Sigmoid colon (tissue), 7 donors: ENCODE measurements at places on chromosomes 12 and 14.
A peak's percentile ranks its signal among the peaks of the same experiment; 100 is the strongest.

DNA sequence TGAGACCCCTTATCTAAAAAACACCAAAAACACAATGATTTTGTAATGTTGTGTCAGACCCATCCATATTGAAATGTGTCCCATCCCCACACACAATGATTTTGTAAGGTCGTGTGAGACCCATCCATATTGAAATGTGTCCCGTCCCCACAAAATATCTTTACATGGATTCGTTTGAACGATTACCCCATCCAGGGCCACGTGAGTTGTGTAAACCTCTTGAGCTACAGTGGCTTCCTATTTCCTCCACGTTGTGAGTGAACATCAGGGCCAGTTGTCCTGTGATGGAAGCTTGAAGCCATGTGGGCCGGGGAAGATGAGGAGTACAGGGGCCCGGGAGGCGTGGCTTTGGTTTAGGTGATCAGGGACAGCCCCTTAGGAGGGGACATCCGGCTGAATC, 27.0 kb upstream of the ULK1 start:
- DNase-seq = no peak

DNA sequence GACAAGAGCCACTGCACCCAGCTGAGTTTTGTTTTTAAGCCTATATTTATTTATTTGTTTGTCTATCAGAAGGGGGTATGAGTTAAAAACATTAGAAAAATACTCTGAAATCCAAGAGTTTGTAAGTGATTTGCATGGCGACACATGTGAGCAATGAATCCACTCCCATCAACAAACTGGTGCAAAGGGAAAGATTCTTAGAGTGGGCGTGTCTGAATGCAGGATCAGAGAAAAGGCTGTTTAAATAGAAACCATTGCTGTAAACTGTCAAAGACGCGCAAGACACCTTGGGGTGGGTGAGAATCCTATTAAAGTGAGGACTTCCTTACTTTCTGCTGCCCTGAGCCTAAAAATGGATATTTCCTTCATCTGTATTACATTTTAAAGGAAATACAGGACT, 51.9 kb downstream of the ZFYVE26 start:
- DNase-seq = no peak

DNA sequence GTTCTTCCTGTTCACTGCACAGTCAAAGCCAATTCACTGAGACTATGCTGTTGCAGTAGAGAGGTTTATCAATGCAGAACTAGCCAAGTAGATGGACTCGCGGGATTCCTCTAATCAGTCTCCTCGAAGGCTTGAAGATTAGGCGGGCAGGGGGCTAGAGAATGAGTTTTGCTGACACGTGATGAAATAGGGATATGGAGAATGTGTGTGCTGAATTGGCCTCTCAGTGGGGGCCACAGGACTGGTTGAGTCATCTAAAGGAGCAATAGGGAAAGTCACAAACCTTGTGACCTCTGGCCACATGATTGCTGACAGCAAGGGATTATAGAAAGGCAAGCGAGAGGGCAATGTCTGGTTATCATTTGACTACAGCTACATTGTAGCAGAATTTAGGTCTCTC, 12.7 kb downstream of the MIPOL1 start:
- no peak for DNase-seq

GRCh38 chr12:21837847-21838246, 63.3 kb upstream of the KCNJ8 start:
- no peak for DNase-seq

- DNase-seq = no peak
Observed at GRCh38 chr12:71994715-71995114, 56.1 kb downstream of the TPH2 start.

DNA sequence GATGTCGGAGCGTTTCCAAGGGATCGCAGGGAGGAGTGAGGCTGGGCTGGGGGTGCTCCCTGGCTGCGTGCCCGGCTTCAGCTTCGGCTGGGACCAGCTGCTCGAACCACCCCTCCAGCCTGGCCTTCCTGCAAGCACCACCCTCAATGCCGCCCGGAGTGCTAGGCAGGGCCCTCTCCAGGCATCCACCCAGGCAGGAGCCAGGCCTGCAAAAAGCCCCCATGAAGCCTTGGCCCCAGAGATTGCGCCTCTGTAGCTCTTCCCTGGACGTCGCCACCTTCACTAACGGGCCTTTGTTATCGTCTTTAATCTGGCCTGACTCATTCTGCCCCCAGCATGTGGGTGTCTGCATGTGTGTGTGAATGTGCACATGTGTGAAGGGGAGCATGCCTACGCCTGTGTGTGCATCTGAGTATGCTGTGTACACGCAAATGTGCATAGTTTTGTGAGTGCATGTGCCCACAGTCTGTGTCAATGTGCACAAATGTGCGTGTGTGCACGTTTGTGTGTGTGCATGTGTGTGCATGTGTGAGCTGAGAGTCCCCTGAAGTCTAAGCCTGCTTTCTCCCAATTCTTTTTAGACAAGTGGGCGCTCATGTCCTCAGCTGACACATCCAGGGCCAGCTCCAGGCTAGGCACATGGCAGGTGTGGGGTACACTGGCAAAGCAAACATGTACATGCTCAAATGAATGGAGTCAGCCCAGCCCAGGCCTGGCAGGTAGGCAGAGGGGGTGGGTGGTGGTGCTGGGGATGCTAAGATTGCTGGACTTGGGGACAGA, 195.4 kb upstream of the C14orf180 start:
- DNase-seq = peak; percentile 52

GRCh38 chr12:112468046-112468445, 49.3 kb downstream of the PTPN11 start:
- DNase-seq = no peak

GRCh38 chr12:43662736-43663135, 95.9 kb downstream of the PUS7L start:
- DNase-seq = no peak

DNA sequence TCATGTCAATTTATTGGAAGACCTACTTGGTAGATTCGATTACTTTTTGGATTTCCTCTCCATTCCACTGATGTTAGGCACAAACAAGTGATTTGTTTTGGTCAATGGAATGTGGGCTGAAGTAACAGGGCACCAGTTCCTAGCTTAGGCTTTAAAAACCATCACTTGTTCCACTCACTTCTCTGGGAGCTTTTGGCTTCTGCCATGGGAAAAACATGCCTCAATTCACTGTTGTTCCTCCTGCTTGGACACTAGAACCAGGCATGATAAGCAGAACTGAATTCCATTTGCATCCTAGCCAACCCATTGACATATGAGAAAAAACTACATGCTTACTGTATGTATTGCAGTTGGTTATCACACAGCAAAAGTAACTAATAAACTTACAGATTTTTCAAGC, 47.8 kb downstream of the LLPH start:
- DNase-seq = no peak

DNA sequence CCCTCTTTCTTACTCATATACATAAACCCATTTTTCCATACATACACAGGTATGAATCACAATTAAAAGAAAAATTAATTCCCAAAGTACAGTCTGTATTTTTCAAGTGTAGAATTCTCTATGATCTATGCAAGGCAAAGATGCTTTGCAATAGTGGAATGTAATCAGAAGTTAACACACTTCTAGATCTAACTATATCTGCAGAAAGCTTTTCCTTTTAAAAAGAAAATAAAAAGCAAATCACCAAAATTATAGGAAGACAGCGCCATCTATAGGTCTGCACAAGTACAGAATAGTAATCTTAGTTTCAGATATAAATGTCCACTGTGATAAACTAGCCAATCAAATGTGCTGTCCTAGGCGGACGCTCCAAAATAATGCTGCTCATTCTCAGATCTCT, 22.0 kb downstream of the SLC25A21 start:
- no peak for DNase-seq

- no peak for DNase-seq
Observed at GRCh38 chr12:64608901-64609535, 1.3 kb upstream of the RASSF3 start.

GRCh38 chr12:26340649-26341048, 145.3 kb downstream of the SSPN start:
- no peak for DNase-seq

GRCh38 chr12:130796985-130797686, 41.9 kb downstream of the STX2 start:
- DNase-seq = no peak

DNA sequence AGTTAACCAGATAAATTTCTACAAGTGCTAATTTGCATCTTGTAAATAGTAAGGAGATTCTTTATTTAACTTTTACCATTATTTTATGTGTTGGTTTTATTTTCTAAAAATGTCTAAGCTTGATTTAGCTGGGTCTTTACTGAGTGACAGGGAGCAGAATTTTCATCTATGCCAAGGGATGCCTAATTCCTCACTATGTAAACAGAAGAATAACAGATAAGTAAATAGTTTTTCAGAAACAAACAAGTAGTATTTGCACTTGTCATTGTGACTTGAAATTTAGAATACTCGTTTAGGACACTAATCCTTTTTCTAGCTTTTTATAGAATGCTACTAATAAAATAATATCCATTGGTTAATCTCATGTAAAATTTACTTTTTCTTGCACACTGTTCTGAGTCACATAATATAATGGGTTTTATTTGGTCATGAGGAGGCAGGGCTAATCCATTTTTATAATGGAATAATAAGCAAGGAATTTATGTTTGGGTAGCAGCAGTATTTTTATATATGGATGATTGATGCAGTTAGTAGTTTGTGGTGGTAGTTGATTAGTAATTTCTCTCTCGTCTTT, 746.5 kb downstream of the SLC6A15 start:
- DNase-seq = no peak

DNA sequence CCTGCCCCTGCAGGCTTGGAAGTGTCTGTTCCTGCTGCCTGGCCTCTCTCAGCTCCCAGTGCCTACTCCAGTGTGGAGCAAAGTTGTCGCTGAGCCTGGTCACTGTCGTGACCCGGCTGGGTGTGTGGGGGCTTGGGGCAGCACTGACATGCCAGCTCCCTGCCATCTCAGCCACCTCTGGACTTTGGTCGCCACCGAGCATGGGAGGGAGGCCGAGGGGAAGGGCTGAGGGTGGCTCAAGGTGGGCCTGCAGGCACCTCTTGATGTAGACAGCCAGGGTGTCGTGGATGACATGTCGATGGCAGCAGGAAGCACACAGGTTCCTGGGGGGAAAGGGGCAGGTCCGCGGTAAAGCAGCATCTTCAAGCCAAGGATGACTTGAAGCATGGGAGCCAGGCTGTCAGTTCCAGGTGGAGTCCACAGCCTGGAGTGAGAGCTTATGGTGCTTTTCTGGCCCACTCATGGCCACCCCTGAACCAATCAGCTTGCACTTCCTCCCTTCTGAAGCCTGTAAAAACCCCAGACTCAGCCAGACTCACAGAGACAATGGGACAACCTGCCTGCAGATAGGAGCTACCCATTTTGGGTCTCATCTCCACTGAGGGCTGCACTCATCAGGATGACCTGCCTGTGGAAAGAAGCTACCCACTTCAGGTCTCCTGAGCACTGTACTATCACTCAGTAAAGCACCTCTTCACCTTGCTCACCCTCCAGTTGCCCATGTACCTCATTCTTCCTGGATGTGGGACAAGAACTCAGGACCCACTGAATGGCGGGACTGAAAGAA, 210.1 kb downstream of the MON2 start:
- no peak for DNase-seq

GRCh38 chr12:2052826-2053678, at the start of gene CACNA1C:
Gene CACNA1C, plus strand, starts transcription at chr12:2052987. Its CDS starts 576 bp downstream, at chr12:2053563.
- peak; percentile 86 for DNase-seq

DNA sequence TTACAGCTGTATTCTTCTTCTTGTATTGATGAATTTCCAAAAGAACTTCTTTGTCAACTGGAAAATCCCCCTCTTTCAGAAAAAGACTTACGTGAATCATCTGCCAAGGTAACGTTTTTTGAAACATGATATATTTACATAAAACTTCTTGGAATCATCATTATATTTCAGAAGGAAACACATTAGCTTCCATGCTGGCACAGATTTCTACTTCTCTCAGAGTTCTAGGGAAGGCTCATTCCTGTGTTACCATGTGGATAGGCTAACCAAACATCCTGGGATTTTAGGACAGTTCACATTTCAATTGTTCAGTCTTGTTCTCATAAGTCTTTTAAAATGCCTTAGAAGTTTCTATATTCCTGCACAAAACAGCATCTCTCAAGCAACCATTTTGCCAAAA, 120.3 kb upstream of the NEDD1 start:
- DNase-seq = no peak

DNA sequence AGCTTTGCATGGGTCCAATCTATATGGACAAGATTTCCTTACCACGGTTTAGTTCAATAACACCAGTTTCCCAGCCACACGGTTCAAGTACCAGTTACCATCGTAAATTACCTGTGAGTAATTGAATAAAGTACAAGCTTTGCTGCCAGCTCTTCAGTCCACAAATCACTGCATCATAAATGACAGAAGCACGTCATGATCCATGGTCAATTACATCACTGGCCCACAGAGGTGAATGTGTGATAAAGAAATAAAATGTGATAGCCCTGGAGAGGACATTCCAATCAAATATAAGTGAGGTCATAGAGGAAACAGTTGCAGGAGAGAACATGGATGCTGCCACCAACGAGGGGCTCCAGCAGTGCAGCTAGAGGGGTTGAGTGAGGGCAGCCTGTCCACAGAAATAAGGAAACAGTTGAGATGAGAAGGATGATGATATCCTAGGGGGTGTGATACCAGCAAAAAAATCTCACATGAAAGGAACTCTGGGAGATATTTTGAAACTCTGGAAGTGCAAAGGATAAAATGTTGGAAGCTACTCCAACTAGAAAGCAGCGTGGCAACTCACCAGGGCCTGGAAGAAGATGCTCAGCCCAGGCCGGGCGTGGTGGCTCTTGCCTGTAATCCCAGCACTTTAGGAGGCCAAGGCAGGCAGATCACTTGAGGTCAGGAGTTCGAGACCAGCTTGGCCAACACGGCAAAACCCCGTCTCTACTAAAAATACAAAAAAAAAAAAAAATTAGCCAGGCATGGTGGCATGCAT, 5.8 kb upstream of the DYNC1H1 start:
- no peak for DNase-seq

- no peak for DNase-seq
Observed at GRCh38 chr14:27211741-27212140, 613.9 kb upstream of the NOVA1 start.

- DNase-seq = peak; percentile 49
Observed at GRCh38 chr14:101502761-101503392, 58.4 kb upstream of the DIO3 start.

- DNase-seq = no peak
Observed at GRCh38 chr12:52035926-52036325, 15.3 kb upstream of the NR4A1 start.

DNA sequence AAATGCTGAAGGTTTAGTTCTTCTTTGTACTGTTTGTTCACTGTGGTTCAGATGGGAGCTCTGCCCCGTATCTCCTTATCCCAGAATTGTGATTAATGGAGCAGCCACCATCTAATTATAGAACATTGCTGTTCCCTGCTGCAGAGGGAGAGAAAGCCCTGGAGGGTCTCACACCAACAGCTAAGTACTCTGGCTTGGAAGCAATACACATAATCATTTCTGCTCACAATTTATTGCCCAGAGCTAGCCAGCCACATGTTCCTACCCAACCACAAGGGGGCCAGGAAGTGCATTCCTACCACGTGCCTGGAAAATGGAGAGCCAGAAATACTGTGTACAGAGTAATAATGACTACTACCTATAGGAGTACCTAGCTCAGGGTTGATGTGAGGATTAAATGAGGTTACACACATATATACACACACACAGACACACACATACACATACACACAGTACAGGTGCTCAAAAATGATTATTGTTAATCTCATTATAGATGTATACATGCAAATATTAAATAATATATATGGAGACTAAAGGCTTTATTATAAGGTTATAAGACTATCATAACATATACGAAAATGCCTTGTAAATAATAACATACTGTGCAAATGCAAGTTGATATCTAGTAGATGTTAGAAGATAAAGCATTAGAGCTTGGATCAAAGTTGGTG, 22.3 kb downstream of the MSRB3 start:
- DNase-seq = no peak

- no peak for DNase-seq
Observed at GRCh38 chr12:94756789-94757188, 106.4 kb upstream of the TMCC3 start.
